RPMI7951 (cell line): ENCODE measurements at places on chromosomes 4 and X. TPM values are rescaled to one million over a fixed set of nuclear protein-coding genes. Genes with fewer than 3 reads are reported as not detected.

UVSSA gene
- total RNA-seq = 1.2 and 2.6 TPM in 2 replicates

BTK gene
- total RNA-seq = not detected in 2 replicates

ODAPH gene
- total RNA-seq = not detected in 2 replicates

DNA sequence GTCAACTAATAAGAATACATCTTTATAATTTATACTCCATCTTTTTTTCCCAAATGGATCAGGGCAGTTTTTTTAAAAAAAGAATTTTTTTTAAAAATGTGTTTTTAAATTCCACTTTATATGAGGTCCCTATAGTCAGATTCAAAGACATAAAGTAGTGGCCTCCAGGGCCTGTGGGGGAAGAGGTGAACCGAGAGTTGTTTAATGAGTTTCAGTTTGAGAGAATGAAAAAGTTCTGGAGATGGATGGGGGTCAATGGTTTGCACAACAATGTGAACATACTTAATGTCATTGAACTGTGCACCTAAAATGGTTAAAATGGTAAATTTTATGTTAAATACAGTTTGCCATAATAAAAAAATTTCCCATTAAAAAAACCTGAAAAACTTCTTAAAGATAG is 53.8 kb downstream of the ZNF827 start:
- no peak for DNase-seq

GRCh38 chr4:37385424-37385823 is 140.9 kb downstream of the NWD2 start:
- DNase-seq = no peak

DNA sequence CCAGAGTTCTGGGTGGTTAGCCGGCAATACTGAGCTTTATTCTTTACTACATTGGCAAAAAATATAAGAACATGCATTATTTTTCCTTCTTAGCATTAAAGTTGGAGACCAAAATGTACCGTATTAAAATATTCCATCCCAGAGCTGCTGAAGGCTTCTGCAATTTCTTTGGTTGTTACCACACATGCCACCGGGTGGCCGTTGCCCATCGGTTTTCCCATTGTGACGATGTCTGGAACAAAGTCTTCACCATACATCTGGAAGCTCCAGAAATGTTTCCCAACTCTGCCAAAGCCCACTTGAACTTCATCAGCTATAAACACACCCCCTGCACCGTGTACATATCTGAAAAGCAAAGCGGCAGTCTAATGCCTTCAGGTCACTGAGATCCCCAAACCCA is 13.7 kb downstream of the ETNPPL start:
- DNase-seq = no peak

DNA sequence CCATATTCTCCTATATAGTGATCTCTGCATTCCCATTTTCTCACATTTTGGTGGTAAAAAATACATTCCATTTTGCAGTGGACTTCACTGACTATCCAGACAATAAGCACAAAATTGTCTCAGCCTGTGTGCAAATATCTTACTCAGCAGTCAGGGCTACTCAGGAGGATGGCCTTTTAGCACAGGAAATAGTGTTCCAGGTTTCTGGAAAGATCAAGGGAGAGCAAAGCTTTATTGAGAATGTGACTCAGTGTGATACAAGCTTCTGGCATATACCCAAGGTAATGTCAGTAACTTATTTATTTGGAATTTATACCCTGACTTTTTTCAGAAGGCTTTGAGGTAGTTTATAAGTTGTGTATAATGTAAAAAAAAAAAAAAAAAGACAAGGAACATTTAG is 233.4 kb downstream of the TEX13A start:
- no peak for DNase-seq
